ENCODE measurements at places on chromosomes 3 and 15.

DNA sequence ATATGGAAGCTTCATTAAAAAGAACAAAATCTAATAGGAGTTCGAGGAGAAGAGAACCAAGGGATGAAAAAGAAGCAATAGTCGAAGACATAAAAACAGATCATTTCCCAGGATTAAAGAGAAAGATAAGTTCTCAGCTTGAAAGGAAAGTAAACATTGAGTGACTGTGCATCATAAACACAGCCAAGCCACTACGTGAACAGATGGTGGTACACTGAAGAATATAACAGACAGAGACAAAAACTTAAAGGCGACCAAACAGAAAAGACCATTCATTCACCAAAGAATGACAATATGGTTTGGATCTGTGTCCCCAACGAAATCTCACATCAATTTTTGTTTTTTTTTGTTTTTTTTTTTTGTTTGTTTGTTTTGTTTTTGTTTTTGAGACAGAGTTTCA is 210.8 kb upstream of the LINGO1 start:
- DNase-seq = no peak

DNA sequence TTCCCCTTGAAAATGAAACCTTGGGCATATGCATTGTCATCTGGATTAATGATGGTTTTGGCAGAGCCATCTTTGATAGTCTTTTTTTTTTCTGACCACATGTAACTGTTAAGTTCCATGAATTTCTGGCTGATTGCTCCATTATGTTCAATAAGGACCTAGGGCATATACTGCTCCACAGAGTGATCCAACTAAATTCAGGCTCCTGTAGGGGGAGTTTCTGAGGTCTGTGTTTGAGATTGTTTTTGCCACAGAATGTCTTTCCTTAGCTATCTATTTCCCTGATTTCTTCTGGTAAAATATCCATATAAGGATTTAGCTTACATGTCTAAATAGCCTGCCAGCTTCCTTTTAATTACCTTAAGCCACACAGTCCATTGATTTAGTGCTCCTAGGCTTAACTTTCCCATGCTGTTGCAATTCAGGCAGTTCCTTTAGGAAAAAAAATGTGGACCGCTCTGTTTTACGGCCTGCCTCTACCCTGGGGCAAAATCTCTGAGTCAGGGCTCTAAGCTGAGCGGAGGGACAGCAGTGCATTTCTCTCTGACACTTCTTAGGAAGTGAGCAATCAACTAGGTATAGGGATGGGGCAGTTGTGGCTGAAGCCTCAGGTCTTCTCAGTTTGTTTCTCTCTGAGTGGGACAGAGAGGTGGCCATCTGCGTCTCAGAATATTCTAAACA is 796.2 kb downstream of the NR2F2 start:
- no peak for DNase-seq

DNA sequence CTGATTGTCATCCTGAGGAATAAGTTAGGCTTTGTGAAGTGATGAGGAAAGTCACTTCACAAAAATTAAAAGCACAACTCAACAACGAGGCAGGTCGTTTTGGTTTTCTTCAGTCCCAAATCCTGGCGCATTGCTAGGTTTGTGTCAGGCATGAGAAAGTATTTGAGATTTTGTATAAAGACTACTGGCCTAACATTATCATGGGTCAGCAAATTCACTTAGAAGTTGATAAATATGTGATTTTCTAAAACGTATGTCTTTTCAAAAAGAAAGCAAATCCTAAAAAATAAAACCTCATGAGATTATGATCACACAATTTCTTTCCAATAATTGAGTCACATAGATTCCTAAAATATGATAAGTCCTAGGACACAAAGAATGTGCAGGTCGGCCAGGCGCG is 395.8 kb upstream of the RORA start:
- DNase-seq = no peak

DNA sequence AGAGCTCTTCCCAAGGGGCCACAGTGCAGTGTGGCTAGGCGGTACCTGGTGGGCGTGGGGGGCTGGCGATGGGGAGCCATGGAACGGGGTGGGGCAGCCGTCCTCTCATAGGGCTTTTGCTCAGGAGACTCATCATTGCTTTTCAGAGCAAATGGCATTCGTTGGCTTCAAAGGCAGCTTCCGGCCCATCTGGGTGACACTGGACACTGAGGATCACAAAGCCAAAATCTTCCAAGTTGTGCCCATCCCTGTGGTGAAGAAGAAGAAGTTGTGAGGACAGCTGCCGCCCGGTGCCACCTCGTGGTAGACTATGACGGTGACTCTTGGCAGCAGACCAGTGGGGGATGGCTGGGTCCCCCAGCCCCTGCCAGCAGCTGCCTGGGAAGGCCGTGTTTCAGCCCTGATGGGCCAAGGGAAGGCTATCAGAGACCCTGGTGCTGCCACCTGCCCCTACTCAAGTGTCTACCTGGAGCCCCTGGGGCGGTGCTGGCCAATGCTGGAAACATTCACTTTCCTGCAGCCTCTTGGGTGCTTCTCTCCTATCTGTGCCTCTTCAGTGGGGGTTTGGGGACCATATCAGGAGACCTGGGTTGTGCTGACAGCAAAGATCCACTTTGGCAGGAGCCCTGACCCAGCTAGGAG is 40.8 kb downstream of the MESD start:
- no peak for DNase-seq

GRCh38 chr3:13296662-13297061 is 123.5 kb downstream of the NUP210 start:
- no peak for DNase-seq
